ENCODE measurements at places on chromosomes 3 and 15.

- peak; percentile 19 for DNase-seq
Measured at GRCh38 chr3:136192831-136193230, 3.3 kb downstream of the MSL2 start.

- DNase-seq = no peak
Measured at GRCh38 chr3:109137761-109138160, 1.2 kb downstream of the C3orf85 start.

GRCh38 chr3:138451595-138452162 lies 17.3 kb downstream of the ESYT3 start:
- DNase-seq = no peak

DNA sequence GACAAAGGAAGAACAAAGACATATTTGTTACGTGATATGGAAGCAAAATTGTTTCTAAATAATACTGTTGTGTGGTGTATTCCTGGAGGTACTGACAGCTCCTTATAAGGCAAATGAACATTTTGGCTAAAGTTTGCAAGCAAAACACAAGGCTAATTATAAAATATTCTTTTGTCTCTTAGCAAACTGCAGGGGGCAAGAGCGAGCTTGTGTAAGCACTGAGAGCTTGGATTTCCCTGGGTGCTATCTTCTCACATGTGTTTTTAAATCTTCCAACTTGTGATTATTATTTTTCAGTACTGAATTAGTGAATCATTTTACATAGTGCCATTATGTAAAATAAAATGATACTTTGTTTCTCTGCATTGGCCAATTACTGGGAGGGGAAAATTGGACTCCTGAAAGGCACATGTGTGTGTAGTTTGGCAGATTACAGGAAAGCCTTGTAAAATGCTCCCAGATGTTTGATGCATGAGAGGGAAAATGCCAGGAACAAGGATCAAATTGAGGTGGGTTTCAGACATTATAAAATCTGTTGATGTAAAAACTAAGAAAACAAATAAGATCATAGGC lies 611.5 kb downstream of the AGBL1 start:
- no peak for DNase-seq

GRCh38 chr15:69505956-69506556 lies 53.4 kb downstream of the RPLP1 start:
- DNase-seq = no peak

DNA sequence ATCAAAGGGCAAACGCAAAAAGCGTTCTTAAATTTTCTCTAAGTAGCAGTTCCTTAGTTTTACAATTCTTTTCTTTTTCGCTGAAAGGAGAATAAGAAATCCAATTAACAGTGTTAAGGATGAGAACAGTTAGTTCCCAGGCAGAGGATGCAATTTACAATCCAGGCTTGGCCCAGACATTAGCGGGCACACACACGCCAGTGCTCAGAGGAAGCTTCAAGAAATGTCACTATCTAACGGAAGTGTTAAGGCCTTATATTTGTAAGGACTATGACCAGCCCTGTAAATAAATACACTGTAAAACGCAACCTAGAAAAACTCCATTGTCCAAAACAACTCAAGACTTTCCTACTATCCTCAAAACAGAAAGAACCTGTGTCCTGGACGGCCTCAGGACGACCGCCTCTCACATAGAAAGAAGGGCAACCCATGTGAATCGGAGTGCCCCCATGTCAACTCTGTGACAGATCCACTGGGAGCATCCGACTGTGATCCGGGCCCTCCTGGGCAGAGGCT lies 1.3 kb downstream of the ACAP2 start:
- DNase-seq = peak; percentile 20

- no peak for DNase-seq
Measured at GRCh38 chr3:72977060-72977808, 19.4 kb upstream of the PPP4R2 start.

- no peak for DNase-seq
Measured at GRCh38 chr3:23747841-23748240, 57.9 kb upstream of the UBE2E1 start.

GRCh38 chr3:145854499-145854898 lies 306.5 kb downstream of the PLOD2 start:
- DNase-seq = no peak

DNA sequence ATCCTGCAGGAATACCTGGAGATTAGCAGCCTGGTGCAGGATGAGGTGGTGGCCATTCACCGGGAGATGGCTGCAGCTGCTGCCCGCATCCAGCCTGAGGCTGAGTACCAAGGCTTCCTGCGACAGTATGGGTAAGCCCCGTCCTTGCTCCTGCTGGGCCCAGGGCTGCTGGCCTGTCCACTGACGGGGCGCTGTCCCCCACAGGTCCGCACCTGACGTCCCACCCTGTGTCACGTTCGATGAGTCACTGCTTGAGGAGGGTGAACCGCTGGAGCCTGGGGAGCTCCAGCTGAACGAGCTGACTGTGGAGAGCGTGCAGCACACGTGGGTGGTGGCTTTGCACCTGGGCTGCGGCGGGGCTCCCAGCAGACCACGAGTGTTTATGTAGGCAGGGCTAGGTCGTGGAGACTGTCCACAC lies 5.0 kb downstream of the FES start:
- no peak for DNase-seq

DNA sequence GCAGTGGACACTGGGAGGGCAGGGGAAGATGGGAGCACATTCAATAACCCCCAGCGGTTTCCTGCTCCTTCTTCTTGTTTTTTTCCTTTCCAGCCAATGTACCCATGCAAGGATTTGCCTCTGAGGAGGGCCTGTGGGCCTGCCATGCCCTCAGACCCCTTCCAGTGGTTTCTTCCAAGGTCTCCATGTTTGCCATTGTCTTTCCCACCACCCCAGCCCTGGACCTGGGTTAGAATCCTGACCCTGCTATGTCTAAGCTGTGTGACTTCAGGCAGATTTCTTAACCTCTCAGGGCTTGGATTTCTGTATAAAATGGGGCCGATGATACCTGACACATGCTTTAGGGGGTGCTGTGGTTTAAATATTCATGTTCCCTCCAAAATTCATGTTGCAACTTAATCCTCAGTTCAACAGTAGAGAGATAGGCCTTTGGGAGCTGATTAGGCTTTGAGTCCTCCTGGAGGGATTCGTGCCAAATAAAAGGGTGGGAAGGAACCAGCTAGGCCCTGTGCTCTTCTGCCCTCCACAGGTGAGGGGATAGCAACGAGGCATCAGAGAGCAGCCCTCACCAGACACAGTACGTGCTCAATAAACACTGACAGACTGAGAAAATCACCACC lies 46.3 kb upstream of the FLNB start:
- DNase-seq = no peak

DNA sequence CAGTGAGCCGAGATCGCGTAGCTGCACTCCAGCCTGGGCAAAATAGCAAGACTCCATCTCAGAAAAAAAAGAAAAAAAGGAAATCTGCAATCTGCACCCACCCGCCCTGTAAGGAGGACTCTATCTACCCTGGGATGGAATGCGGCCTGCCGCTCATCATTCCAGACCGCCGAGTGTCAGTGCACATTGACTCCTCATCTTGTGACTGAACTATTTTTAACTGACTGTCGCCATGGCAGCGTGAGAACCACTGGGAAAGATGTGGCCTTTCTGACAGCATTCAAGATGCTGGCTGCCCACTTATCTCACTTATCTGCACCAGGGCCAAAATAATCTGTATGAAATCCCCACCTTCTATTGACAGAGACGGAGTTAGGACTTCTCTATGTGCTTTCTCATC lies 38.8 kb upstream of the ANKRD34C start:
- DNase-seq = no peak

DNA sequence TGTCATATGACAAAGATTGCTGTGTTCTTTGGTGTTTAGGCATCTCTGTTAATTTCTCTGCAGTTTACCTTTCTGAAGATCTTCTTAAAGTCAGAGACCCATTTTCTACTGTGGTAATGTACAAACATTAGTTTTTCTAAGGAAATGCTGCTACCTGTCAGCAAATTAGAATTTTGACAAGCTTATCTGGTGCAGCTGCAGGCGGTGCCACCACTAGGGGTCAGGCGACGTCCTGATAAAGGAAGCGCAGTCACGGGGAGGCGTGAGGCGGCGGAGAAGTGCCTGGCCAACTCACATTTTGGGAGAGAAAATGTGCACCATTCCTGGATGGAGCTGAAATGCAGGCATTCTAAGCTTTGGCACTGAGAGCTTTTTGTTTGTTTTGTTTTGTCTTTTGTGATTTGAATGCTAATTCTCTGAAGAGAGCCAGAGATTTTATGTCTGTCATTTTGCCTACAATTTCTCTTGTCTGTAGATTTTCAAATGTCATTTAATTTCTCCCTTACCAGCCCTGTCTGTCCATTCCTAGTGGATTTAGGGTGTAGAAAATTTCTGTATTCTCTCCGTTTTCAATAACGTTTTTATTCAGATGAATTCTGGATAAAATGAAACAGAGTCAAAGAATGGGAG lies 24.9 kb upstream of the SIAH2 start:
- peak; percentile 84 for DNase-seq

DNA sequence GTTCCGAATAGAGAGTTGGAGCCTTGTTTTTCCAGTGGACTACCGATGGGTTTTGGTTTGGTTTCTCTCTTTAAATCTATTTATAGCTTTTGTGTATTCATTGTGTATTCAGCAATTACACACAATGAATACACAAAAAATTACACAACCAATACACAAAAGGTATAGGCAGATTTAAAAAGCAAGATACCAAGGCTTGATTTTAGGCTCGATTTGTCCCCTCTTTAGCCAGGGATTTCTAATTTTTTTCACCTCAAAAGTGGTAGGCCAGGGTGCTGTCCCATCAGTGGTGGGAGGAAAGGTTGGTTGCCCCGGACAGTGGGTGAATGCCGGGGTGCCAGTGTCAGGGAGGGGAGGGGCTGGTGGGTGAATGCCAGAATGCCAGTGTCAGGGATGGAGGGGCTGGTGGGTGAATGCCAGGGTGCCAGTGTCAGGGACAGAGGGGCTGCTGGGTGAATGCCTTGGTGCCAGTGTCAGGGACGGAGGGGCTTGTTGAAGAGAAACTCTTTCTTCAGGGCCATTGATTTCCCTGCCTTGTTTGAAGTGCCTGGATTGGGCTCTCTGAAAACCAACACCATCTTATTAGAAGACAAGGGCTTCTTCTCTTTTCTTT lies 186.2 kb downstream of the GOLGA6L6 start:
- no peak for DNase-seq

DNA sequence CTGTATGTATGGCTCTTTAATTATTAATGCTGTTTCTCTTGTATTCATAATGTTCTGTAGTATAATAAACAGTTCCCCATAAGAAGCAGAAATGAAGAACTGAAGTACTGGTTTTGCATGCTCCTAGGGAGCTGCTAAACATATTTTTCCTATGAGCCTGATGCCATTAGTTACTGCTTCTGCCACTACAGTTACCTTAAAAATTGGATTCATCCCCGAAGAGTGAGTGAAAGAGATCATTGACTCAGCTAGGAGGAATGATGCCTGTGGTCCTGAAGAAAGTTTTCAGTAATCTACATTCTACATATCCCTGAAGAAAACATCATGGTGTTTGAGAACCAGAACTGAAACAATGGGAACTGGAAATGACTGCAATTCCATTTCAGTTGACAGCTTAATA lies 37.1 kb upstream of the ST3GAL6 start:
- DNase-seq = no peak

DNA sequence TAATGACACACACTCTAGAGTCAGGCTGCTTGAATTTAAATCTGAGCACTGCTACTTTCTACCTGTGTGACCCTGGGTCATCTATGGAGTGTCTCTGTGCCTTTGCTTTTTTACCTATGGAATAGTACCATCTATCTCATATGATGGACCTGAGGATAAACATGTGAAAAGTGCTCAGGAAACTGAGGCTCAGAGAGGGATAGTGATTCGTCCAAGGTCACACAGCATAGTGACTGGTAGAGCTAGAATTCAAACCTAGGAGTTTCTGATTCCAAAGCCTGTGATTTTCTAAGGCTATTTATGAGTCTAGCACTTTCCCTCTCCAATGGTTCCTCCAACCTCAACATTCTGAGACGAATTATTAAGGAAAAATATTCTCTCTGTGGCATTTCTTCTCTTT lies 32.0 kb upstream of the RAF1 start:
- no peak for DNase-seq

DNA sequence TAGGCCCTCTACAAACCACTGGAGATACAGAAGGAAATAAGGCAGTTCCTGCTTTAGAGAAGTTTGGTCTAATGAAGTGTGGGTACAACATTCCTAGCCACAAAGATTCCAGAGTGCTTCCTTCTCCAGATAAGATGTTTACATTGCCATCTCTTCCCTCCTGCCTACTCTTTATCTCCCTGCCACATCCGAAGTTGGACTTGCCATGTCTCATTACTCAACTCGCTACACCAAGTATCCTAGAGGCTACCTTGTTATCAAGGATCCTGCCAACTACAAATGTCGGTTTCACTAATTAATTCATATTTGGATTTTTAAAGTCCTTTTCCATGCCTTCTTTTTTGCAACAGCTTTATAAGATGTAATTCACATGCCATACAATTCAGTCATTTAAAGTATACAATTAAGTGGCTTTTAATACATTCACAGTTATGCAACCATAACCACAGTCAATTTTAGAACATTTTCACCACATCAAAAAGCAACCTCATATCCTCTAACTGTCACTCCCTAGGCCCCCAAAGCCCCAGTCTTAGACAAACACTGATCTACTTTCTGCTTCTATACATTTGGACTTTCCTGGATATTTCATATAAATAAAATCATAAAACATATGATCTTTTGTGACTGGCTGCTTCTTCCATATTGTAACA lies 53.7 kb upstream of the CSTA start:
- DNase-seq = no peak

DNA sequence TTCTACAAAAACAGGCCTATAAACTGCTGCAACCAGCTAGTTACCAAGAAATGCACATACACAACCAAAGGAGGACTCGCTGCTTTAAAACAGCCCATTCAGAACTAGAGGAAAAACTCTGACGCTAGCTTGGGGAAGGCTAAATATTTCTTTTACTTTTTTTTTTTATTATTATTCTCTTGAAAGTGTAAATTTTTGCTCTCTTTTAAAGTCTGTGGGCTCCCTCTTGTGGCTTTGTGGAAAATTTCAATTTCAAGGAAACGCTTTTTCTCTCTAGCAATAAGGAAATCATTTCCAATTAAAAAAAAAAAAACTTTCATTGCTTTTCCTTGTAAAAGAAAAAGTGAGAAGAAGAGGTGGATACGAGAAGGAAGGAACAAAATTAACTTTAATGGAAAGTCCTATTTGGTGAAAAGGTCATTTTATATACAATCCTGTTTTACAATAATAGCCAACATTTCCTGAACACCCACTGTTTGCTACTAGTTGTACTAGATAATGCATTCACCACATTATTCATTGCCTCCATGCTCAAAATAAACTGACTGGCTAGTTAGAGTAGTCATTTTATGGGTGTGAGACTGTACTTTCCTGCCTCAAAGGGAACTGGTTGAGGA lies 51.2 kb upstream of the SAMMSON start:
- peak; percentile 38 for DNase-seq

GRCh38 chr15:85582131-85583079 lies 202.0 kb downstream of the AKAP13 start:
- peak; percentile 45 for DNase-seq

DNA sequence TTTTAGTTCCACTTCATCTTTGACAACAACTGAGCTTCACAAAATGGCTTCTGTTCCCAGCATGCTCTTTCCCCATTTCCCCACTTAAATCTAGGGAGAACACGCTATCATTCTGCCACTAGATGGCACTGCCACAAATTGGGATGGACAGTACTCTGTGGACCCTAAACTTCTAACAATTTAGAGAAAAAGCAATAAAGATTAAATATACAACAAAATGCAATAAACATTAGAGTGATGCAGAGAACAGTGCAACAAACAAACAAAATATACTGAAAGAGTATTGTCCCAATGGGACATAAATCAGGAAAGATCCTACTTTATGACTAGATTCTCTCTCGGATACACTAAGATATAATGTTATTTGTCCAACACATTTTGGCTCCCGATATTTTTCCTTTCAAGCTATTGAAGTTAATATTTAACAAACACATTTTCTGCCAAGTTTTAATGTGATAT lies 169.7 kb upstream of the TMCO5A start:
- DNase-seq = peak; percentile 23
